Immature natural killer cell (primary cell): ENCODE measurements at places on chromosomes 4 and X.

DNA sequence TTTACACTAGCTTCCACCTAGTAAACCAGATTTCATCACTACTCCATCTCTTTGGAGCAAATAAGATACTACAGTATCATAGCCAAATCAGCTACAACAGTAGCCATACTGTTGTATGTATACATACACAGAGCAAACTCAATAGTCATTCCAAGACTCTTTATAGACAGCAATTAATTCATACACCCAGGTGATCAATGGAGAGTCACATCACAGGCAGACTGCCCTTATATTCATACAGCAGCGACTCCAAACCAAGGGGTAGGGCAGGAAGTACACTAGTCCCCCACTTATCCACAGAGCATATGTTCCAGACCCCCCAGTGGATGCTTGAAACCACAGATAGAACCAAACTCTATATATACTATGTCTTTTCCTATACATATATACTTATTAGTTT, 76.6 kb downstream of the FBXW7 start:
- no peak for DNase-seq

DNA sequence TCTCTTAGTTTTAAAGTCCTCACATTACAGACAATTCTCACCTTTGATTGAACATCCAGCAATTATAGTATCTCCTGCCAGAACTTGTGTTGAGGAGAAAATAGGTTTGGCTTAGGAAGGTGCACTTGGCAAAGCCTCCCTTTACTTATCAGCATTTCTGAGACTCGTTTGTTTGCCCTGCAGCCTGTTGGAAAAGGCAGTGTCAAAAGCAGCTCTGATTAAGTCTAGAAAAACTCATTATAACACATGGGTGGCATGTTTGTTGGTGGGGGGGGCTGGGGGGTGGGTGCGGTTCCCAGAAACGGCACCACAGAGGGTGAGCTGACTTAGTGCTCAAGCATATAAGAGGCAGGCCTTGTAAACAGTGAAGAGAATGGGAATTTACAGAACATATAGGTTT, 21.7 kb upstream of the PUDP start:
- DNase-seq: no peak

DNA sequence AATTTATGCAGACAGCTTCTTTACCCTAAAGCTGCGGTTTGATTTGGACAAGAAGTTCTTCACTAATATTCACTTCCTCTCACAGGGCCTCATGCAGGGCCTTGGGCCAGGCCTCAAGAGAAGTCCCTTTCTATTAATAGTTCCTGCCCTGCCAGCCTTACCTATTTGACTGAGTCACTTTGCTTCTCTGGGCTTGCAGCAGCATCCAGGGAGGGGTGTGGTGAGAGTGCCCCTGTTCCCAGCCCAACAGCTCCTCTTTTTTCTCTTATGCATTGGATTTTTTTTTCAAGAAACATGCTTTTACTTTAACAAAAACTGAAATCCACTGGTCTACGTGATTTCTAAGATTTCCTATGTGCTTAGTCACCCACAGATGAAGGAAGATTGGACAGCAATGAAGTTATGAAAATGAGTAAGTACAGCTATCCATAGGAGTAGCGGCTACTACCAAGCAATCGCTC, 26.7 kb downstream of the FAM156B start:
- no peak for DNase-seq

GRCh38 chr4:24913119-24913485, 260 bp upstream of the CCDC149 start:
- DNase-seq: no peak

DNA sequence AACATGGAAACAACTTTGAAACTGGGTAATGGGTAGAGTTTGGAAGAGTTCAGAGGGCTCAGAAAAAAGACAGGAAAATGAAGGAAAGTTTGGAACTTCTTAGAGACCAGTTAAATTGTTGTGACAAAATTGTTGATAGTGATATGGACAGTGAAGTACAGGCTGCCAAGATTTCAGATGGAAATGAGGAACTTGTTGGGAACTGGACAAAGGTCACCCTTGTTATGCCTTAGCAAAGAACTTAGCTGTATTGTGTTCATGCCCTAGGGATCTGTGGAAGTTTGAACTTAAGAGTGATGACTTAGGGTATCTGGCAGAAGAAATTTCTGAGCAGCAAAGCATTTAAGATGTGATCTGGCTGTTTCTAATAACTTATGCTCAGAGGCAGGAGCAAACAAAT, 5.1 kb upstream of the ARL13A start:
- DNase-seq: no peak

GRCh38 chr4:101199507-101200285, 147.6 kb downstream of the PPP3CA start:
- no peak for DNase-seq

DNA sequence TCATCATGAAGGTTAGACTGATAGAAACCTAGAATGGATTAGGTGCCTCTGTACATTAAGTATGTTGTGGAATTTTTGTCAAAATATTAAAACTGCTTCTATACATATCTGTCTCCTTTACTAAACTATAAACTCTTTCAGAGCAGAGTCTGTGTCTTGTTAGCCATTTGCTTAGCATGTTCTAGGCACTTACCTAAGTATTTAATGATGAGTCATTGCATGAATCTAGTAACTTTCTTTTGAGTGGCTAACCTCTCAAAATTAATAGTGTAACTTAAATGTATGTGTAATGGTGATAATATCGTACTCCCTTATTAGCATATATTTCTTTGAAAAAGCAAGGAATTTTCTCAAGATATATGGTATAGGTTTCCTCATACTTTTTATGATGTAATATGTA, 57.8 kb downstream of the RAP1GDS1 start:
- no peak for DNase-seq

DNA sequence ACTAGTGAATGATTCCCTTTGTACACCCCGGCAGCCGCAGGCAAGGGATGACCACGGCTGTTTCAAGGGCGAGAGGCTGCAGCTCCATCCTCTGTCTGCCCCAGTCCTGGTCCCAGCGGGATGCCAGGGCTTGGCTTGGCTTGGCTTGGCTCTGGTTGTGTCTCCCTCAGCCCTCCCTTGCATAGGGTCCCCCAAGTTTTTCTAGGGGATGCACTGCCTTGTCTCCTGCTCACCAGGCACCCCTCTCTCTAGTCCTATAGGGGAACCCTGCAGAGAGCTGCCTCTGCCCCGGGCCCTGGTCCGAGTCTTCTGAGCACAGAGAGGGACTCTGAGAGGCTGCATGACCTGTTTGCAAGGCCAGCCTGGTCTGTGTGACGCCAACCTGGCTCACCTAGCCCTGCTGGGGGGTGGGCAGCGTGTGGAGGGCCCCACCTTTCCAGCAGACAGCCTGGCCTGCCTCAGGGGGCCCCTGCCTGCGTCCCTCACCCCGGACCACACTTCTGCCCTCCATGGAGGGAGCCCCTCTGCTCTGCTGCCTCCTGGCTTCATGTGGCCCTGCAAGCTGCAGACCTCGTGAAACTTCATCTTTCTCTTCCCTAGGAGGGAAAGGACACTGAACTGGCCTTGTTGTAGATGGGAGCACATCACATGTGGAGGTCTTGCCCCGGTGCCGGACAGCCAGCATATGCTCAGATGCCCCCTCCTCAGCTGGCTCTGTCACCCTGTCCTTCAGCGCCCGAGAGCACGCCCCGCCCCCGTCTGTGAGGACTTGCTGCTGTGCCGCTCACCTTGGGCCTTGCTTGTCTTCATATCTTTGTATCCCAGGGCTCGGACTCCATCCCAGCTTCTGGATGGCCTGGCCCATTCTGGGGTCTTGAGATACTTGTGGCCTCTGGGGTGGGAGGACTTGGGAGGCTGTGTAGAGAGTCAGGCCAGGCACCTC, 16.4 kb downstream of the SORCS2 start:
- no peak for DNase-seq

- no peak for DNase-seq
Observed at GRCh38 chrX:153625271-153626024, 21.6 kb upstream of the DUSP9 start.

GRCh38 chr4:86892636-86892960, 376 bp upstream of the C4orf36 start:
- DNase-seq: no peak

- DNase-seq: no peak
Observed at GRCh38 chr4:109590905-109591304, 30.9 kb downstream of the MCUB start.

- DNase-seq: no peak
Observed at GRCh38 chr4:150906987-150907633, 108.0 kb downstream of the LRBA start.

GRCh38 chr4:148015468-148015867, 283.6 kb downstream of the ARHGAP10 start:
- no peak for DNase-seq

DNA sequence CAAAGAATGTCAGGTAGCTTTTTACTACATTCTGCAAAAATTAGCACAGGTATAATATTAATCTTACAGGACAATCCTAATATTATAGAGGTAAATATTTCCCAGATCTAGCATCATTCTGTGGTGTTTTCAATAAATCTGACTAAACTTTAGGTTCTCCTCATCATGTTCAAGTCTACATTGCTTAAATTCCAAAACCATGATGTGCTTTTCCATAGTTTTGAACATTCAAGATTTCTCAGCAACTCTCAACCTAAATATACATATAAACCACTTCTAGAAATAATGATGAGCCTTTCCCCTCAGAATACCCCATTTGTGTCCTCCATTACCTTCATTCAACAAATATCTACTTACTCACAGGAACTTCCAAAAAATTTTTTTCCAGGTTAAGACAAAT, 23.1 kb downstream of the EIF4E start:
- no peak for DNase-seq

DNA sequence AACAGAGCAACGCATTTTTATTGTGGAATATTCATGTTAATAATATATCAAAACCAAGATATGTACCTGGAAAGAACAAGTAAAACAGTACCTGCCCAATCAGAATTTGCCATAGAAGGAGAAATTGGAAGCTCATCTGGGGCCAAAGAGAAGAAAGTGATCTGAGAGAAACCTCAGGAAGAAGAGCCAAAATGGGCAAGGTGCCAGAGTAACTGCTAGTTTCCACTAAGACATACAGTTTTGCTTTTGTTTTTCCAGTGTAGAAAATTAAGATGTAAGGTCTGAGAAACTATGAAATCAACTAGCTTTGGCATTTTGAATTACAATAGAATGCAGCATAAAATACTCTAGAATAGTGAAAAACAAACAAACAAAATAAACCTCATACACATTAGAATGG, 2201.2 kb downstream of the ARAP2 start:
- no peak for DNase-seq

DNA sequence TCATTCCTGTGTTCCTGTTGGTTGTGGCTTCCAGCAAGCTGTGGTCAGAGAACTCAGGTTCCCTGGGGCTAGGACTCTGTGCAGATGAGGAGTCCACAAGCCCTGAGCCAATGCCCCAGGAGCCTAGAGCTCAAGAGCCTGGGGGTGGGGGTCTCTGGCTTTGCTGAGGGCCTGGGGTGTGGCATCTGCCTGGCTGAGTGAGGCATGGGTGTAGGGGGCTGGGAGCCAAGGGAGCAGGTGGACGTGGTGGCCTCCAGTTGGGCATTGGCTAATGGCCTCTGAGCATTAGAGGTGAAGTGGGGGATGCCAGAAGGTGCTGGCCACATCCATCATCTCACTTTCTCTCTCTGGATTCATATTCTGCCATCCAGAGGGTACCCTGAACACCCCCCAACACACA, 5.3 kb upstream of the MAMLD1 start:
- DNase-seq: no peak

GRCh38 chr4:128974136-128974581, 119.2 kb downstream of the SCLT1 start:
- no peak for DNase-seq

DNA sequence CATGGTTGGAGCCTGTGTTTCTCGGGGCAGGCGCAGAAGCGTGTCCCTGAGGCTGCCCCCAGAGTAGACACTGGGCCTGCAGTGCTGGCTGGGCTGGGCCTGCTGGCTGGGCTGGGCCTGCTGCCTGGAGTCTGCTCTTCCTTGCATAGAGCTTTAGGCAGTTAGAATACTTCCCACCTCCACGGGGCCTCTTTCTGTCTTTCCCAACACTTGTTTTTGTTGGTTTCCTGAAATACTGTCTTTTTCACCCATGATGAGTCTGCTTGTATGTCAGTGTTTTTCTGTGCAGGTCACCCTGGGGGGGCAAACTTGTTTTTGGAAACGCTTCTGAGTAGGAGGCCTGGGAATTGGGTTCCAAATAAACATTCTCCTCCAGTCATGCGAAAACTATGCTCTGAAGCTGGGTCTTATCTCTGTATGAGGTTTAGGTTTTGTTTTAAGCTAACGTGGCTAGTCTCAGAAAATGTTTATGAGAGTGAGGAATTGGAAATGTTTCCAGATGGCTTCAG, 32.2 kb downstream of the TRMT44 start:
- DNase-seq: no peak

DNA sequence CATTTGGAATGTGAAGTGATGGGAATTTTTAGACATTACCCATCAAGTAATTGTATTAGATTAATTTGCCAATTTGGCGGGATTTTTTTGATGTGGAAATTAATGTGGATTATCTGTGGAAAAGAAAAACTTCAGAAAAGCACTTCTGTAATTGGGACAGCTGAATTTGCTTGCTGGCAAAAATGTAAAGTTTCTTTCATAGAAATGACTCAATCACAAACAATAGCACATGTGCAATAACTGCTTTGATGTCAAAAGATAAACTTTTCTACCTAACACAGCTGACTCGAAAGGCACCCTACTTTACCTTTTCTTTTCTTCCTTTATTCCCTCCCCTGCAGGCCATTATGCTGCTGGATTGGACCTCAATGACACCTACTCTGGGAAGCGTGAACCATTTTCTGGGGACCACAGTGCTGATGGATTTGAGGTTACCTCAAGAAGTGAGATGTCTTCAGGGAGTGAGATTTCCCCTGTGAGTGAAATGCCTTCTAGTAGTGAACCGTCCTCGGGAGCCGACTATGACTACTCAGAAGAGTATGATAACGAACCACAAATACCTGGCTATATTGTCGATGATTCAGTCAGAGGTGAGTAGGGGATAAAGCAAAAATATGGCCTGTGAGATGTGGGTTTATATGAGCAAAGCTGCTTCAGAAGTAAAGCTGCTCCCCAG, 1.4 kb downstream of the AREG start:
- DNase-seq: no peak

GRCh38 chr4:36651253-36651652, 369.8 kb downstream of the DTHD1 start:
- no peak for DNase-seq
